Esophagus squamous epithelium (tissue), 5 donors: ENCODE measurements at places on chromosomes 1 and 21.

DNA sequence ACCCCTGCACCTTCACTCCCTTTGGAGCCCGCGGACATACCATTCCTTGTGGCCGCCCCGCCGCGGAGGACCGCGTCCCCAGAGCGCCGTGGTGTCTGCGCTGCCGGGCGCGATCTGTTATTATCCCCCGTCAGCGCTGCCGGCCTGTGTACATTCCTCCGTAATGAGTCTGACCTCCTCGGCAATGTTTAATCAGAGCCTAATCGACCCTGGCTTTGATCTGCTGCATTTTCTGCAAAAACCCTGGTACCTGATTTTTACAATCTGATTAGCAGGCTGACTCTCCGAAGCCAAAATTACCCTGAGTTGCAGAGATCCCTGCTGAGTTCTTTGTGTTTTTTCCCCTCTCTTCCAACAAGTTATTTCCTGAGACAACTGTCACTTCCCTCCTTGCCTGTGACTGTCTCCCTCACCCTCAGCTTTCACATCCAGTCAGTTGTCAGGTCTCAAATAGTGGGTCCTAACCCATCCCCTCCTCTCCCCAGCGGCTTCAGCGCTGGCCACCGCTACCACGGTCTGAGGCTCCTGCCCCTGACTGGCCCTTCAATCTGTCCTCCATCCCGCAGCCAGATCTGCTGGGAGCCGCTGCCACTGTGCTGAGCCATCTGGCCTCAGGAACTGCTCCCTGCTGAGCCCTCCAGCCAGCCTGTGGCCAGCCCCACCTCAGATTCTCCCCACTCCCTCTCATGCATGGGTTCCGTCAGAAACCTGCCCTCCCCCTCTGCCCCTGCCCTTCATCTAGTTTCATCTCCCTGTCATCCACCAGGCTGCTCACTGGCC is 53.5 kb downstream of the GLIS1 start:
- no peak for DNase-seq

- no peak for DNase-seq
These were observed 64.7 kb downstream of the RGL1 start for GRCh38 chr1:183869664-183870063.

DNA sequence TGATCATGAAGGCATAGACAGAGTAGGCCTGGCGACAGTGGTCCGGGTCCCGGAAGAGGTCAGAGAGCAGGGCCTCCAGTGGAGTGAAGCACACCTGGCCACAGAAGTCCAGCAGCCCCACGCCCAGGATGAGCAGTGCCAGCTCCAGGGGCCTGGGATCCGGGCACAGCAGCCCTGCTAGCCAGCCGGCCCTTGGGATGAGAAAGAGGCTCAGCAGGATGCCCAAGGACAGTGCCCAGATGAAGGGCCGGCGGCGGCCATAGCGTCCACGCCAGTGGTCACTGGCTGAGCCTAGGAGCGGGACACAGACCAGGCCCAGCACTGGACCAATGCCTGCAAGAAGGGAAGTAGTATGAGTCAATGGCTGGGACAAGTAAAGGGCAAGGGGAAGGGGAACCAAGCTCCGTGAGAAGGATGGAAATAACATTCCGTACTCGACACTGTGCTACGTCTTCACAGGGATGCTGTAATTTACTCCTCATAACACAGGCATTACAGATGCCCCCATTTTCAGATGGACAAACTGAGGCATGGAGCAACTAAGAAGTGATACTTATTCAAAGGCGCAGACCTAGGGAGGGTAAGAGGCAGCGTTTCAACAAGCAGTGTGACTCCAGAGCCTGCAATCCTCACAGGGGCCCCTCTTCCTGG is 16.9 kb downstream of the SLC45A3 start:
- no peak for DNase-seq

- no peak for DNase-seq
These were observed 195.0 kb downstream of the KCNK2 start for GRCh38 chr1:215277532-215277931.

DNA sequence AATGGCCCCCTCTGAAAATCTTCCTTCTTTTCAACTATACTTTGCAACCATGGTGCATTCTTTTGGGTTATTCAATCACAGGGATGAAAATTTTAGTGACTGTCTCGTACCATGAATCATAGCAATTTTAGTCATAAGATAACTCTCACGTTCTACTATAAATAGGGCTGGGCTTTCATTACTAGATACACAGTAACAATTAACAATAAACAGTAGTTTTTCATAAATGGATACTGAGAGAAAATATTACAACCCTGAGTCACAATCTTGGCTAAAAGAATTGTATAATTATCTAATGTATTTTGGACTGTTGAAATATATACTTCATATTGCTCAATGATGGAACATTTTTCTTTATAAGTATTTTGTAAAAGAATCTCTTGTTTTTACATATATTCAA is 96.1 kb downstream of the TEX35 start:
- no peak for DNase-seq

- DNase-seq, result no peak
These were observed 7.3 kb downstream of the KIAA2013 start for GRCh38 chr1:11918799-11919519.

- no peak for DNase-seq
These were observed 167.9 kb downstream of the ADSS2 start for GRCh38 chr1:244283772-244284171.

- no peak for DNase-seq
These were observed 11.9 kb upstream of the PADI3 start for GRCh38 chr1:17236779-17237560.
